ENCODE measurements at places on chromosomes 1 and 21. TPM values are rescaled to one million over a fixed set of nuclear protein-coding genes. Genes with fewer than 3 reads are reported as not detected.

GRCh38 chr1:21397813-21398188 is 42.1 kb upstream of the NBPF3 start:
- no peak for DNase-seq

- no peak for DNase-seq
Measured at GRCh38 chr1:37038227-37039093, 4.1 kb upstream of the GRIK3 start.

DNA sequence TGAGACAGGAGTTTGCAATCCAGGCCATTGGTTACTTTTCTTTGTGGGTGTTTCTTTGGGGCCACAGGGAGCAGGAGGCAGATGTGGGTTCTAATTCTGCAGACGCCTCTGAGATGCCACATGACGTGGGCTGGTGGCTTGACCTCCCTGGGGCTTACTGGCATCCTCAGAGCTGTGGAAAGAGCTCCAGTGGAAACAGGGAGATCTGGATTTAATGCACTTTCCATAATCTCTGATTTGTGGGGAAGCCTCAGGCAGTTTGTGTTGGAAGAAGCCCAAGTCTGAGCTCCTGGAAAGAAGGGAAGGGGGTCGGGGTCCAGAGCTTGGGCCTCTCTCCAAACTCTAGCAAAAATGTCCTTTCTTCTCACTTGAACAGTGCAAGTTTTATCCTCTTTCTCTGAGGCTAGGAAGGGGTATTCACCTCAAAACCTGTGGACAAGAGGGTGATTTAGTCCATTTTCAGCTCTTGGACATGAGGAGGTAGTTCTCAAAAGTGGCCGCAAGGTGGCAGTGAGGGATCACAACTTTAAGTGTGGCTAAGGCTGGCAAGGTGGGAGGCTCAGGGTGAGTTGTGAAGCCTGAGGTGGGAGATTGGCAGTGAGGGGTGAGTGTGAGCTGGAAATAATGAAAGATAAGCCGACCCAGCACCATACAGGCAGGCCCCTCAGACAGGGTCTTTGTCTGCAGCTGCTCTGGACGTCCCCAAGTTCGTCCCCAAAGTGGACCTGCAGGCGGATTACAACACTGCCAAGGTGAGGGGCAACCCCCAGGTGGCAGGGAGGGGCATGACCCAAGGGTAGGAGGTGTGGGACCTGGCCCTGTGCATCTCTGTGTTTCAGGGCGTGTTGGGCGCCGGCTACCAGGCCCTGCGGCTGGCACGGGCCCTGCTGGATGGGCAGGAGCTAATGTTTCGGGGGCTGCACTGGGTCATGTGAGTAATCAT is 9.2 kb downstream of the IKBKE start:
- peak; percentile 69 for DNase-seq

The DENND2C gene
- 0.84 TPM for total RNA-seq

The GMEB1 gene
- total RNA-seq: 14.0 TPM
